ENCODE measurements at places on chromosomes 12 and 14.

- DNase-seq: no peak
Observed at GRCh38 chr14:57378661-57379060, 11.7 kb upstream of the NAA30 start.

DNA sequence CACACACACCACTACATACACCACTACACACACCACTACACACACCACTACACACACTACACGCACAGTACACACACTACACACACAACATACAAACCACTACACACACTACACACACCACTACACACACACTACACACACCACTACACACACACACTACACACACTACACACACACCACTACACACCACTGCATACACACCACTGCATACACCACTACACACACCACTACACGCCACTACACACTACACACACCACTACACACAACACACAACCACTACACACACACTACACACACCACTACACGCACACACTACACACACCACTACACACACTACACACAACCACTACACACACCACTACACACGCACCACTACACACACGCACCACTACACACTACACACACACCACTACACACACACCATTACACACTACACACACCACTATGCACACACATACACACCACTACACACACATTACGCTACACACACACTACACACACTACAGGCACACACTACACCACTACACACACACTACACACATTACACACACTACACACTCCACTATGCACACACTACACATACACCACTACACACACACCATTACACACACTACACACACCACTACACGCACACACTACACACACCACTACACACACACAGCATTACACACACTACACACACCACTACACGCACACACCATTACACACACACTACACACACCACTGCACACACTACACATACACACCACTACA, 12.5 kb downstream of the NOC4L start:
- DNase-seq: no peak

- DNase-seq: no peak
Observed at GRCh38 chr12:501722-502447, 42.1 kb downstream of the B4GALNT3 start.

DNA sequence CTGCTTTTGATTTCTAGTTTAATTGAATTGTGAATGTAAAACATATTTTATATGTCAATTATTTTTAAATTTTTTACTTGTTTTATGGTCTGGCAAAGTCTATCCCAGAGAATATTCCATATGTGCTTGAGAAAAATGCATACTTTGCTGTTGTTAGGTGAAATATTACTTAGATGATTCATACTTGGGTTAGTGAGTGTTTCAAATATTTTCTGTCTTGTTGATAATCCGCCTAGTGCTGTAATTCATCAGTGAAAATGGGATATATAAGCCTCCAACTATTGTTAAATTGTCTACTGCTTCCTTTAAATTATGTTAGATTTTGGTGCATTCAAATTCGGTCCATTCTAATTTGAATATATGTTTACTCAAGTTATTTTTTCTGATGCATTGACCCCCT, 395.5 kb downstream of the LRFN5 start:
- no peak for DNase-seq

DNA sequence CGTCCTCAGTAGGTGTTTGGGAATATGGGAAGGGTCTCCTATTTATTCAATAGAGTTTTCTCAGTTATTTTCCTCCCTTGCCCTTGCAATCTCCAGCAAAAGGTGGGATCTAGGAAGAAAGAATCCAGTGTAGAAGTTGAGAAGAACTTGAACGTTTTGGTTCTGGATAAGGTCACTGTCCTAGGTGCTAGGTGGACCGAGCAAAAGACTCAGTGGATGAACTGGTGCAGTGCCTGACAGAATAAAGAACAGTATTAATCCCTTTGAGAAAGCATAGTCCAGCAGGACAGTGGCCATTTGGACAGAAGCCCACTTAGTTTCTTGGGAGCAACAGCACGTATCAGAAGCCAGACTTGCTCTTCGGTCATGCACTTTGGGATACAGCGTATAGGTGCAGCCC, 32.7 kb upstream of the LRTM2 start:
- no peak for DNase-seq

DNA sequence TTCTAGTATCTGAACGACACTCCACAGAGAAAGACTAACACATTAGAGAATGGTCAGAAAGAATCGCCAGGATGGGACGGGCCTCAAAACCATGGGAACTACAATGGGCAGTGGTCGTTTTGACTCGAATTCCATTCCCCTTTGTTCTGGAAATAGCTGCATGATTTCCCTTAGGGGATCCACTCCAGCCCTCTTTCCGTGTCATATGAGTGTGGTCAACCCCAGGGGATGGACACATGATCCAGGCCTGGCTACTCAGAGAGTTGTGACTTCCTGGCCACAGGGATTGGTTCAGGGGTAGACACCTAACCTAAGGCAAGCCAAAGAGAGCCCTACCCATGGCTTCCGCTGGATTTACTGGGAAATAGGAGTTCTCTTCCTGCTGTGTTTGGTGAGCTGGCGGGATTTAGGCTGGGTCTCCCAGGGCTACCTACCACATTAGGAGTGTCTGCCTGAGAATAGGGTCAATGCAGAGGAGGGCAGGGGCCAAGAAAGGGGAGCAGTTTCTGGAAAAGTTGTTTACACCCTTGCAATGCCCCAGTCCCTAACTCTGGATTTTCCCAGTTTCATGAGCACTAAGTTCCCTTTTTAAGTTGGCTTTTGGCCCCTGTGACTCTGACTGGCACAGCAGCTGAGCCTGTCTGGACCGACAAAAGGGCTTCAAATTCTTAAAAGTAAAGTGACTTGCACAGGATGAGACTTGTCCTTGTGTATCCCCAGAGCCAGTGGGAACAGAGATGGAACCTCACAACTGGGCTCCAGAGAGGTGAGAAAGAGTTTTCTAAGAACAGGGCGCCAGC, 28.1 kb upstream of the GPATCH2L start:
- DNase-seq: no peak

GRCh38 chr12:113022563-113023297, 33.8 kb upstream of the DTX1 start:
- DNase-seq: no peak

DNA sequence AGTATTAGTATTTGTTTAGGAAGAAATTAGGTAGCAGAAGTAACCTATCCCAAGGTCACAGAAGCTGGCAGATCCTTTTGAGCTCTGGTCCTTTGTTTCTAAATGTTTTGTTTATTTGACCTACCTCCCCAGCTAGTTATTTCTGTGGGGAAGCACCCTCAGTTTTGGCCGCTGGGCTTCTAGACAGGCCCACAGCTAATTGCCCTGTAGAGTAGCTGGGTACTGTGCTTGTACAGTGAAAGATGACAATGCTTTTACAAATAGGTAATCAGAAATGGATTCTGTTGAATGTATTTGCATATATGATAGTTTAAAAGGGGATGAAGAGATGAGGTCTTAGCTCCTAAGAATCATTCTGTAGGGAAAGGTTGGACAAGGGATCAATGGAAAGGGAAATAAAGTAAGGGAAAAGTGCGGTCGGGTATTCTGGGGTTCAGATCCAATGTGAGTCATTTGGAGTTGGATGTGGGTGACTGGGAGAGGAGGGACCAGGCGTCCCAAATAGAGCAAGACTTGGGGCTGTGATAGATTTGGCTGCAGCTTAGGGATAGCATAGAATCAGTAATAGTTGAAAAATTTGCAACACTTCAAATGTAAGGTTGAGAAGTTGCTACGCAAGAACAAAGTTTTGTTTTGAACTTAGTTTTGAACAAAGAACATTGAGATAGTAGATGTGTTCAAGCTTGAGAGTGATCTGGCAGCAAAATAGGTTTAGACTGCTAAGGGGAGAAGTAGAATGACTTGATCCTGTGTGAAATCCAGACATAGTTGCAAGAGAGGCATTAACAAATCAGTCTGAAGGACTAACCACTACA, 3.6 kb downstream of the NUDT4 start:
- no peak for DNase-seq

GRCh38 chr14:59224341-59224740, 35.9 kb downstream of the DAAM1 start:
- no peak for DNase-seq

- DNase-seq: no peak
Observed at GRCh38 chr14:66696326-66696725, 188.4 kb downstream of the GPHN start.

- DNase-seq: no peak
Observed at GRCh38 chr12:129571901-129572494, 331.8 kb downstream of the TMEM132D start.
